Parietal lobe (tissue), 2 donors: ENCODE measurements at places on chromosomes 1 and 21. TPM values are rescaled to one million over a fixed set of nuclear protein-coding genes. Genes with fewer than 3 reads are reported as not detected.

Gene UTP25
- 21.9 TPM for total RNA-seq

Gene CR2
- not detected for total RNA-seq

Gene MCOLN3
- total RNA-seq: not detected

Gene LEMD1
- total RNA-seq: 11.0 TPM

Gene CLCNKB
- not detected for total RNA-seq

Gene GMEB1
- 15.0 TPM for total RNA-seq

Gene DPYD
- total RNA-seq: 65.7 TPM

Gene EYA3
- 22.2 TPM for total RNA-seq

Gene FCRL4
- not detected for total RNA-seq

Gene DNALI1
- 11.3 TPM for total RNA-seq

Gene FCRL1
- not detected for total RNA-seq

Gene POLR3C
- 42.3 TPM for total RNA-seq

Gene CELA2B
- total RNA-seq: not detected

Gene TENT5C
- 2.5 TPM for total RNA-seq

Gene ZNF692
- total RNA-seq: 62.6 TPM

Gene LCE1C
- not detected for total RNA-seq

Gene ZNF670
- total RNA-seq: 20.7 TPM

Gene SYPL2
- total RNA-seq: not detected

Gene TIPRL
- total RNA-seq: 68.5 TPM

Gene CXADR
- total RNA-seq: 261 TPM

Gene SLFNL1
- 4.4 TPM for total RNA-seq

Gene DISP1
- 21.0 TPM for total RNA-seq

Gene OR2T34
- not detected for total RNA-seq

Gene TRIM17
- 2.2 TPM for total RNA-seq

Gene ANGPTL1
- 2.5 TPM for total RNA-seq

Gene TUFT1
- total RNA-seq: 5.9 TPM

Gene PLEKHA6
- 20.3 TPM for total RNA-seq

Gene RGS8
- 10.3 TPM for total RNA-seq

Gene GLIS1
- total RNA-seq: not detected

Gene LEFTY1
- not detected for total RNA-seq

Gene WNT9A
- total RNA-seq: 2.8 TPM

Gene TFB2M
- 10.6 TPM for total RNA-seq

Gene CRNN
- not detected for total RNA-seq

Gene WLS
- total RNA-seq: 45.4 TPM

Gene KLHDC9
- total RNA-seq: 1.6 TPM

Gene FLAD1
- 23.8 TPM for total RNA-seq

Gene DMBX1
- not detected for total RNA-seq

Gene B3GALT5
- total RNA-seq: 1.3 TPM

Gene LCE1F
- total RNA-seq: not detected

Gene ZBTB17
- total RNA-seq: 51.3 TPM

Gene SH3D21
- total RNA-seq: 4.7 TPM

Gene HES4
- 24.7 TPM for total RNA-seq

Gene NTMT2
- 0.63 TPM for total RNA-seq

Gene ADAM30
- total RNA-seq: not detected

Gene CRYAA
- not detected for total RNA-seq

Gene GBP5
- not detected for total RNA-seq

Gene VHLL
- 1.3 TPM for total RNA-seq
